CD4-positive, alpha-beta T cell treated with Interleukin-4 for 1 hour (primary cell): ENCODE measurements at places on chromosomes 6 and 20.

DNA sequence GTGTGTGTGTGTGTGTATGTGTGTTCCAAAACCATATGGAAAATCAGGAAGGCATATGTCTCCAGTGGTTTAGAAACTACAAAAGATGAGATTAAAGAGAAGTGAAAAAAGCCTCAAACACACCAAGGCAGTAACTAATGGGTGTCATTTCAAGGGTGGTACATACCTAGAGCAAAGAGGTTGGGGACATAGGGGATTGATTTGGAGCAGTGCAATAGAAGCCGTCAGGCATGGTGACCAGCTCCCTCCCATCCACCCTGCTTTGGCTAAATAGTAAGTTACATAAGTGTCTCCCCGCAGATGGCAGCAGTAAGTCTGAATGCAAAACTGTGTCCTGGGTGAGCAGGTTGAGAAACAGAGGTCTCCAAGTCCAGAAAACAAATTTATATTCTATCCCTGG lies 10.4 kb upstream of the ELMO2 start:
- DNase-seq, result no peak

GRCh38 chr6:41199552-41200246 lies 1.2 kb downstream of the TREML2 start:
- DNase-seq, result peak; percentile 47

- DNase-seq, result no peak
Observed at GRCh38 chr6:158900663-158901312, 81.6 kb upstream of the EZR start.

DNA sequence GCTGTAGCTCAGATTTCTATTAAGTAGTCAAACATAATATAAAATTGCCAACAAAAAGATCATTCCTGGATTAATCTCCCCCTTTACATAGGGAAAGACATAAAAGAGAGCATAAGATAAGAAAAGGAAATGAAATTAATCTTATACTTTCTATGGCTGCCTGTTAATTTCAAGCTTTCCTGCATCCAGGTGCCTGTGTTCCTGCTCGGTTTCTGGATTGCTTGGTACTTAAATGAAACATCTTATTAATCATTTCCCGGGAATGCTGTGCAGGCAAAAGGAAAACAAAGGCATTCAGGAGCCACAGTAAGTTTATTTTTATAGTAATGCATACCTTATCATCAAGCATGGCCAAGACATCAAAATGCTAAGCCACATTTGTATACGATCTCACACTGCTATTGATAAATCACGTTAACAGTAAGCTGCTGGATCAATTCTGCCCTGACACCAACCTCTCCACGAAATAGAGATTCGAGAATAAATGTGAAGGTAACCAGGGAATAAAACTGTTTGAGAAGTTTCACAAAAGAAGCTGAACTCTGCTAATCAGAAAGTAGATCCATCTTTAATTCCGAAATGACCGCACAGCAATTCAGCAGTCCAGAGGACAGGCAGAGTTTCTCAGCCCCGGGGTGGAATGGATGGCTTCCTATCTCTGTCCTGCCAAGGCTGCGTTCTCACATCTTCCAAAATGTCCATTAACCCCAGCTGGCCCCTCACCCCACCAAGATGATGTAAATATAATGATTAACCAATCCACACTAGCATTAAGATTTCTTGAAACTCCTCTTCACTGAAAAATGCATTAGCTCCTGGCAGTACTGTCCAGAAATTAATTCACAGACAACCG lies 32.6 kb upstream of the APCDD1L start:
- DNase-seq, result no peak

- no peak for DNase-seq
Observed at GRCh38 chr6:46556053-46556452, 64.8 kb upstream of the RCAN2 start.

DNA sequence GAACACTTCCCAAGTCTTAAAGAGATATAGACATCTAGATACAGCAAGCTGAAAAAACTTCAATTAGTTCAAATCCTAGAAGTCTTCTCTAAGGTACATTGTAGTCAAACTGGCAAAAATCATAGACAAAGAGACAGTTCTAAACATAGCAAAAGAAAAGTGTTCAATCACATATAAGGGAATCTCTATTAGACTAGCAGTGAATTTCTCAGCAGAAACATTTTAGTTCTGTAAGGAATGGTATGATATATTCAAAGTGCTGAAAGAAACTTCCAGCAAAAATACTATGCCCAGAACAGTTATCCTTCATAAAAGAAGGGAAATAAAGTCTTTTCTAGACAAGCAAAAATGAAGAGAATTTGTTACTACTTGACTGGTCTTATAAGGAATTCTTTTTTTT lies 186.3 kb upstream of the SYNCRIP start:
- DNase-seq, result no peak

- DNase-seq, result no peak
Observed at GRCh38 chr6:27297857-27298730, 14.0 kb downstream of the POM121L2 start.

GRCh38 chr6:25675167-25675566 lies 23.2 kb downstream of the SCGN start:
- no peak for DNase-seq

- DNase-seq, result no peak
Observed at GRCh38 chr6:119891644-119892043, 542.1 kb upstream of the MAN1A1 start.

DNA sequence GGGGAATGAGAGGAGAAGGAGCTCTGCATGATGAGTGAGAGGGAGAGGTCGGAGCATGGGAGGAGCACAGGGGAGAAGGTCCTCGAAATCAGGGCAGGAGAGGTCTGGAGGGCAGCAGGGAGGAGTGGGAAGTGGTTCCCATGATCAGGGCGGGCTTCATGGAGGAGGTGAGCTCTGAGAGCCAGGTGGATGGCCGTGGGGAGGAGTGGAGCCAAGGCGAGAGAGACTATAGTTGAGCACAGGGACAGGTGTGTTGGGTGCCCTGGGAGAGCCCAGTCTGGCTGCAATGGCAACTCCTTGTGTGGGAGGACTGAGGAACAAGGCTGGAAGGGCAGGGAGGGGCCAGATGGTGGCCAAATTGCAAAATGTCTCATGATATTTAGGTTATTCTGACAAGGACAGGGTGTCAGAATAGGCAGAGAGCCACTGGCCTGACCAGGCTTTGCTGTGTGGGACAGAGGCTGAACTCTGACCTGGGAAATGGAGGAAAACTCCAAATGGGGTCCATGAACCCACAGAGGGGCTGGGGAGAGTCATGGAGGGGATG lies 21.4 kb downstream of the TTBK1 start:
- DNase-seq, result no peak

GRCh38 chr6:24931718-24932691 lies 3.8 kb downstream of the RIPOR2 start:
- DNase-seq, result no peak

DNA sequence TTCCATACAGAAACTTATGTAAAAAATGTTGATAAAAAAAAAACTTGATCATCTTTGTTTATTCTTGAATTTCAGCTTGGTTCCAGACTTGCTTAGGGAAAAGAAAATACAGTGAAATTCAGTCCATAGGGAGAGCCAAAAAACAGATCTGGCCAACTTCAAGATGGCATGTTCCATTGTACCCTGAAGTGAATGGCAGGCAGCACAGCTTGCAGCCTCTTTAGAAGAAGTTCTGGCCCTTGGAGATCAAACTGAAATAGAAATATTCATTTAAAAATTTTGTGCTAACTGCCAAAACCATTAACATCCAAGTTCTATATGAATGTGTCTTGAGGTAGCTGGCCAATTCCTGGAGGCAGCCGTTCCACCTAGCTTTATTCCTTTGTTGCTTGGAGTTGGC lies 448.4 kb downstream of the EPM2A start:
- DNase-seq, result no peak

- no peak for DNase-seq
Observed at GRCh38 chr6:25172819-25173218, 106.4 kb upstream of the CARMIL1 start.

DNA sequence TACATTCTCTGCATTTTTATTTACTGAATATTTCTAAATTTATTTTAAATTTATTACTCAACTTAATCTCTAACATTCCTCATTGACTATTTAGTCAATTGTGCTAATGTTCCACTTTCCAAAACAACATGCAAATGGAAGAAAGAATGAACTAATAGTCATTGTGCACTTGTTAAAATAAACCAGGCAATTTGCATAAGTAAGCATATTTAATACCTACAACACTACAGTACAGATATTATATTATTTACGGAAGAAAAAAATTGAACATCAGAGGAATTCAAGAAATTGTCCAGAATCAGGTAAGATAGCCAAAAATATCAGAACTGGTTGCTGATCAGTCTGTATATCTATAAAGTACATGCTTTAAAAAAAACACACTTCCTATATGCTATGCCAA lies 320.5 kb downstream of the CENPW start:
- no peak for DNase-seq

DNA sequence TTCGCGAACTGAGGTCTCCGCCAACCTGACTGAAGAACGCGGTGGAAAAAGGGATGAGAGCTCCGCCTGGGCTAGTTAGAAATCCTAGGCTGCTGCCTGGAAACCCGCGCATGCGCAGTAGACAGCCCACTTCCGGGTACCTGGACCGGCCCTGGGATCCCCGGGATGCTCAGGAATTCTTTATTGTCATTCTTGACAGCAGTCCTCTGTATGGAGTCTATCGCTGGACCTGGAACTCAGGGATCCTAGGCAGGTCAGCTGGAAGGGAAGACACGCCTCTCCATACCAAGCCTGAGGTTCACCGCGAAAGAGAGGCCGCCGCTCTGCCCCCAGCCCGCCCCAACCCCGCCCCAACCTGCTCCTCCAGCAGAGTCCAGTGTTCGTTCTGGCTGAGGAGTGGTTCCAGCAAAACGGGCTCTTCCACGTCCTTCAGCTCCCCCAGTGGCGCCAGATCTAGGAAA lies 1379.2 kb upstream of the DEFB115 start:
- DNase-seq, result no peak

DNA sequence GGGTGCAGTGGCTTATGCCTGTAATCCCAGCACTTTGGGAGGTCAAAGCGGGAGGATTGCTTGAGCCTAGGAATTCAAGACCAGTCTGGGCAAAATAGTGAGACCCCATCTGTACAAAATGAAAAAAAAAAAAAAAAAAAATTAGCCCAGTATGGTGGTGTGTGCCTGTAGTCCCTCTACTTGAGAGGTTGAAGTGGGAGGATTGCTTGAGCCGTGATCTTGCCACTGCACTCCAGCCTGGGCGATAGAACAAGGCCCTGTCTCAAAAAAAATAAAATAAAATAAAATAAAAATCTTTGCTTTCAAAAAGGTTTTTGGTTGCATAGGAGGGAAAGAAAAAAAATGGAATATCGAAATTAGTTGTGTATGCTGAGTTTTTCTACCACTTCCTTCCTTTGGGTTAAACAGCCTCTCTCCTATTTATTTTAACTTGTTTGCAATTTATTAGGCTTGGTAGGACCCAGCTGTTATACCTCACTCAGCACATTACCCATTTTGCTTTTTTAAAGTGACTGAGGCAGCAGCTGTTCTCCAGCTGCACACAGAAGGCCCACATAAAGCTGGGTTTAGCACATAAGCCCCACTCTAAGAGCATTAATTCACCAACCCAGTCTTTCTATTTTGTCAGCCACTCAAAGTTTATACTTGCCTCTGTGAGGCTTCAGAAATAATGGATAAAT lies 152.3 kb downstream of the ZFAND3 start:
- DNase-seq, result no peak

DNA sequence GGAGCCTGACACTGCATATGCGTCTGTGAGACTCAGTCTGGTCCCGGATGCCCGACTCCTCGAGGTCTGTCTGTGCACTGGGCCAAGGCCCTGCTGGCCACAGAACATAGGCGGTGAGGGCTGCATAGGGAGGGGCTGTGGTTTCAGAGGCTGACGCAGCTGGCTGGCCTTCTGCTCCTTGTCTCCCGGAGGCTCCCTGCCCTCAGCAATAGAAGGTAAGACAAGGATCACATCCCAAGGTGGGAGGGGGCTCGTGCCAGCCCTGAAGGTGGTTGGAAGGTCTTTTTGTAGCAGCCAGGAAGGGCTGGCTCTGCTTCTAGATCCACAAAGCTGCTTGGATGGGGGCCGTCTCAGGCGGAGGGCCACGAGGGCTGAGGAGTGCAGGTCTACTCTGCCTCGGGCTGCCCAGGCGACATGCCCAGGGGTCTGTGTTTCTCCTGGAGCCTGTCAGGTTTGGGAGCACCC lies 239.8 kb upstream of the SULF2 start:
- DNase-seq, result no peak

GRCh38 chr6:111982681-111983080 lies 71.2 kb upstream of the CCN6 start:
- no peak for DNase-seq

GRCh38 chr6:14423955-14424354 lies 306.4 kb downstream of the CD83 start:
- DNase-seq, result no peak

DNA sequence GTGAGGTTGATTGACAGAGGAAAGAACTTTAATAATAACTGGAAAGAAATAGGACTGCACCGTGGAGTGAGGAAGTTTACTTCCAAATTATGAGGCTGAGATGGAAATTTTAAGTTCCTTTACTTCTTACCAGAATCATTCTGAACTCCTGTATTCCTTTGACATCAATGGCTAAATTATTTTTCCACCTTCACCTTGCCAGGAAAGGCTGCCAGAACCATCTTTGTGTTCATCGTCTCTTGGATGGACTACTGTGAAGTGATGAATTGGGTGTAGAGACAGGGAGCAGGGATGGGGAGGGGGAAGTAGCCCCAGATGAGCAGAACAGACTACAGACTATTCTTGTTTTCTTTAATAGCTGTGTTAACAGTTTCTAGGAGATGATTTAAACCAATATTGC lies 102.1 kb upstream of the CEP162 start:
- no peak for DNase-seq

GRCh38 chr6:36337814-36338213 lies 1.1 kb upstream of the BNIP5 start:
- no peak for DNase-seq

DNA sequence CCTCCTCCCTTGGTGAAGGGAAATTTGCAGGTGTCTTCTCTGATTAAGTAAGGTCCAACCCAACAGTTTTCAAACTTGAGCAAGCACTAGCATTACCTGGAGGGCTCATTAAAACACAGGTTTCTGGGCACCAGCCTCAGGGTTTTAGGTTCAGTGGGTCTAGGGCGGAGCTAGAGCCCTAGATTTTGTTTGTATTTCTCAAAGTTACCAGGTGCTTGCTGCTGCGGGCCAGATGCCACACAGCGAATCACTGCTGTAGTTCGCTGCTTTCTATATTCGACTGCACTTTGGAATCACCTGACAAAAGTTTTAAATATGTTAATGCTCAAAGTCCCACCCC lies 869 bp downstream of the COL21A1 start:
- no peak for DNase-seq

- DNase-seq, result no peak
Observed at GRCh38 chr6:105226598-105227294, 46.9 kb upstream of the POPDC3 start.

DNA sequence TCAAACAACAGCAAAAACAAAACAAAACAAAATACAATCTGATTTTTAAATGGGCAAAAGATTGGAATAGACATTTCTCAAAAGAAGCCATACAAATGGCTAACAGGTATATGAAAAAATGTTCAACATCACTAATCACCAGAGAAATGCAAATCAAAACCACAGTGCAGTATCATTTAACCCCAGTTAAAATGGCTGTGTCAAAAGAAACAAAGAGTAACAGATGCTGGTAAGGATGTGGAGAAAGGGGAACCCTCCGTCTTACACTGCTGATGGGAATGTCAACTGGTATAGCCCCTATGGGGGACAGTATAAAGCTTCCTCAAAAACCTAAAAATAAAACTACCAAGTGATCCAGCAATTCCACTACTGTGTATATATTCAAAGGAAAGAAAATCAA lies 10.9 kb upstream of the NELFCD start:
- DNase-seq, result no peak

GRCh38 chr6:34242252-34243130 lies 5.8 kb downstream of the HMGA1 start:
- DNase-seq, result no peak

GRCh38 chr20:45964006-45964400 lies 8.0 kb downstream of the ZNF335 start:
- DNase-seq, result no peak

- peak; percentile 72 for DNase-seq
Observed at GRCh38 chr6:45677381-45678284, 299.9 kb upstream of the SUPT3H start.
